ENCODE measurements at places on chromosomes 11 and 22.

DNA sequence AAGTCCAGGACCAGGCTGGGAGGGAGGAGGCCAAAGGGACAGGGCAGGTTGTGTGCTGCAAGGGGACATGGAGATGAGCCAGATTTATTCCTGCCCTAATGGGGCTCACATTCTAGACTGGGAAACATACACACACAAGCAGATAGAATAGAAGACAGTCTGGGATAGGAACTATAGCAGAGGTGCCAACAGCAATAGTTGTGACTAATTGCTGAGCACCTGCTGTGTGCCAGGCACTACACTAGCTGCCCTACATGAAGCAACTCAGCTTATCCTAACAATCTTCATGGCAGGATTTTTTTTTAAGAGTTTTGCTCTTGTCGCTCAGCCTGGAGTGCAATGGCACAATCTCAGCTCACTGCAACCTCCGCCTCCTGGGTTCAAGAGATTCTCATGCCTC is 11.4 kb downstream of the MOGAT2 start:
- no peak for DNase-seq

GRCh38 chr11:68837583-68838571 is 3.8 kb downstream of the CPT1A start:
- DNase-seq, result no peak

- no peak for DNase-seq
These were observed 182.5 kb downstream of the CADM1 start for GRCh38 chr11:115321605-115322289.

- no peak for DNase-seq
These were observed 124.3 kb downstream of the TRIM29 start for GRCh38 chr11:120013325-120014250.

DNA sequence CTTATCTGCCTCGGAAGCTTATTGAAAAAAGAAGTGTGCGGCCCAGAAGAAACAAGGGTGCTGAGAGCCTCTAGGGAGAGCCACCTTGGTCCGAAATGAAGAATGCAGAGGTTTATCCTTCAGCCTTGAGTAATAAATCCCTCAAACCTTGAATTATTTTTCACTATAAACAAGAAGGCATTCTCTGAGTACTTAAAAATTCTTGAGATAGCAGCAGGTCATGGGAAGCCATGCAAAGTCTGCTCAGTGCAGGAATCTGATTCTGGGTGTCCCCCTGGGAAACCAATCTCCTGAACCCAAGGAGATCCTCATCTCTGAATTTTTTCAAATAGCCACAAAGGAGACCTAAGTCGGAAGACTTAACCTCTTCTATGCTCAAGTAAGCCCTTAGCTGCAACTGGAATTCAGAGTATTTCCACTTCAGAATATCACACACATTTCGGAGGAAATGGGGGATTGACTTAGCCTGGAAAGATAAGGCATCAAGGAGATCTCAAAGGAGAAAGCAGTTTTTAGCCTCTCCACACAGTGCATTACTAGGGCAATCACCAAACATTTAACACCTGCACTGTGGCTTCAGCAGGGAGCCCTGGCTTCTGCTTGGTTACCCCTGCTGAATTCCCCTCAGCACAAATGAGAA is 365.0 kb downstream of the ETS1 start:
- no peak for DNase-seq

DNA sequence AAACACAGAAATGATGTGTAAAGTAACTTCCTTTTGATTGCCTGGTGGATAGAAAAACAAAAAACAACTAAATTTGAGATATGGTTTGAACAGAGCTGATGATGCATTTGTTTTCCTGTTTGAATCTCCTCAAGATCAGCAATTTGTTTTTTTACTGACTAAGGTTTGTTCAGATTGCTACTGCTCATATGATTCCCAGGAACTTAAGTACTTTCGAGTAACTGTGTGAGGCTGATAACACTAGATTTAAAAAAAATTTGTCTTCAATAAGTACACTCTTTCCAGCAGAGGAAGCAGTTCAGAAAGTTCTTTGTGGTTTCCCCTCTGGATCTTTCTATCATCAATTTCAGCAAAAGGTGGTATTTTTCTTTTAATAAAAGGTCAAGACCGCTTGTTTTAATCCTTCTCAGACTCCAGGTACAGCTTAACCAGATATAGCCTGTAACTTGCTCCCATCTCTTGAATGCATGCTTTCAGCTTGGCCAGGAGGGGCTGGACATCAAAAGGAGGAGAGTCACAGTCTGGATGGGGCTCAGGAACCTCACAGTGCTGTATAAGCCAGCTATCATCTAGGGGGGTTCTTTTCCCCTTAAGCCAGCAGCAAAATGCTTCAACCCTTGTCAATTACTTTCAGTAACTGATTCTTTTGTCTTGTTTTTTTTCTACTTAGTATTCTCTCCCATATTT is 12.3 kb upstream of the MS4A6E start:
- DNase-seq, result no peak

GRCh38 chr11:102429226-102429625 is 23.3 kb downstream of the TMEM123 start:
- DNase-seq, result no peak

GRCh38 chr11:103970701-103971249 is 65.7 kb upstream of the DDI1 start:
- DNase-seq, result no peak

DNA sequence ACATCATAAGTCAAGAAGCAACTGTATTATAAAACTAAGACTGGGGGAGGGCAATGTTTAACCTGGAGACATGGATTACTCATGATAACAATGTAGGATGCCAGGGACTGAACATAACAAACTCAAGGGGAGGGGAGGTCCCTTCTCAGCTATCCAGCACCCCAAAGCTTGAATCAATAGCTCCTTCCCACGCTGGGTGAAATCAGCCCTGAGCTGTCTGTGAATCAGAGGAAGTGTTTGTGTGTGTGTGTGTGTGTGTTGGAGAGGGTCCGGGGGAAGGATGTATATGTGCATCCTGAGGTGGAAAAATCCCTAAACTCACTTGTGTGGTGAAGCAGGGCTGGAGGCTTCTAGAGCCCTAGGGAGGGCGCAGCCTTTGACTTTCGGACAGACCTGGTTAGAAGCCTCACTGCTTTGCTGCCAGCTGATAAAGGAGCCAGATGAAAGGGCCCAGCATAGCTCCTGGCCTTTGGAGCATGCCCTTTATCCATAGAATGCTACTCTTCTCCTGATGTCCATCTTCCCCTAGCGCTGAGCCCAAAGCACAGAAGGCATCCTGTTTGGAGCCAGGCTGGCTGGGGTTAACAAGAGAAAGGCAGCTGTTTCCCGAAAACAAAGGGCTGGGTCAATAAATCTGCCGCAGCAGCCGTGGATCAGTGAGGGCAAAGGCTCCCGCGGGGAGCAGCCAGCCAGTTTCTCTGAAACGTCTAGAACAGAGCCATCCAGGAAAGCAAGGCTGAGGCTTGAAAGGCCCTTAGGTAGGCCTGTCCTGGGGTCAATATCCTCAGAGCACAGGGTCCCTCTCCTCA is 35.8 kb downstream of the TNKS1BP1 start:
- DNase-seq, result no peak

- no peak for DNase-seq
These were observed 23.3 kb upstream of the PPFIA1 start for GRCh38 chr11:70247042-70247709.

- no peak for DNase-seq
These were observed 17.3 kb downstream of the EPS8L2 start for GRCh38 chr11:723120-723883.

- DNase-seq, result no peak
These were observed 119.5 kb upstream of the NCAM1 start for GRCh38 chr11:112841729-112842128.

GRCh38 chr11:2270322-2271076 is at the start of gene ASCL2:
TSS of gene ASCL2 (minus strand) at chr11:2270588. CDS start at chr11:2270332, 256 bp downstream.
- no peak for DNase-seq

DNA sequence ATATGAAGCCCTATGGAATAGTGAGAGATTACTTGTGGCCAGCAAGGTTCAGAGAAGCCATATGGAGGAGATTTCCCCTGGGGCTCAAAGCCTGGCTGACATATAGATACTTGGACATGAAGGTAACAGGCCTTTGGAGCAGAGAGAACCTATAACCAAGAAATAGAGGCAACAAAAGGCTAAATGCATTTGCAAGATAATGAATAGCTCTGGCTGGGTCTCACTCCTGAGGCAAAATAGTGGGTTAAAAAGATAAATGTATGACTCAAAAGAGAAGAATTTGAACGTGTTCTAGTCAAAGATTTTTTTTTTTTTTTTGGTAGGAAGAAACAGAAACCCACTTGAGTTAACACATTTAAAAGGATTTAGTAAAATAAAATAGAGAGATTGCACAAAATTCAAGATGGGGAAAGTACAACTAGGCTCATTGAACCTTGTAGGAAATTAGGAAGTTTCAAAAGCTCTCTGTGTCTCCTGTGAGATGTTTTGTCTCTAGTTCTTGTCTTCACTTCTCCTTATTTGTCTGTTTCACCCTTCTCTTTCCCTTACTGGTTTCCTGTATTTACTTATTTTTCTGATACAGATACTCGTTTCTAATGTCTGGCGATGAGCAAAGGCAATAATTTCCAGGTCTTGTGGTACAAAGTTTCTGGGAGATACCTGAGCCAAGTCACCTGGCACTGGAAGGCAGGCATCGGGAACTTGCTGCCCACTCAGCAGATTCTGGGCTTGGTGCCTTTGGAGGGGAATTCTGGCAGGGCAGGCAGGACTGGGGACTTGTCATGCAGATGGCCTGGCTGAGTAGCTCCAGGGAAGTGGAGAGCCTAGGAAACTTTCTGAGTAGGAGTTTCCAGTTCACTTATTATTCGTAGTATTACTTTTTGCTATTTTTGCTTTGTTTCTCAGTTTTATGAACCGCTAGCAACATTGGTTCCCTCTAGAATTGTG is 49.2 kb upstream of the SESN3 start:
- no peak for DNase-seq

DNA sequence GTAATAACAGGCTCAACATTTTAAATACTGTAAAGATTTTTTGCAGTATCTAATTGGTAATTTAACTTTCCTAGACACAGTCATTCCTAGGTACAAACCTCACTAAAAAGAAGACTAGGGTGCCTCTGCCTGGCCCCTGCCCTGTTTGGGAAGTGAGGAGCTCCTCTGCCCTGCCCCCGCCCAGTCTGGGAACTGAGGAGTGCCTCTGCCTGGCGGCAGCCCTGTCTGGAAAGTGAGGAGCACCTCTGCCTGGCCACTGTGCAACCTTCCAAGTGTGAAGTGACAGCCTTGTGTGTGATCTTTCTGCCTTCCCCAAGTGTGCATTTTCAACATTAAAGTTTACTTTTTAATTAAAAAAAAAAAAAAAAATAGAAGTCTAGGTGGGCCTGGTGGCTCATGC is 4.2 kb downstream of the CHORDC1 start:
- no peak for DNase-seq

DNA sequence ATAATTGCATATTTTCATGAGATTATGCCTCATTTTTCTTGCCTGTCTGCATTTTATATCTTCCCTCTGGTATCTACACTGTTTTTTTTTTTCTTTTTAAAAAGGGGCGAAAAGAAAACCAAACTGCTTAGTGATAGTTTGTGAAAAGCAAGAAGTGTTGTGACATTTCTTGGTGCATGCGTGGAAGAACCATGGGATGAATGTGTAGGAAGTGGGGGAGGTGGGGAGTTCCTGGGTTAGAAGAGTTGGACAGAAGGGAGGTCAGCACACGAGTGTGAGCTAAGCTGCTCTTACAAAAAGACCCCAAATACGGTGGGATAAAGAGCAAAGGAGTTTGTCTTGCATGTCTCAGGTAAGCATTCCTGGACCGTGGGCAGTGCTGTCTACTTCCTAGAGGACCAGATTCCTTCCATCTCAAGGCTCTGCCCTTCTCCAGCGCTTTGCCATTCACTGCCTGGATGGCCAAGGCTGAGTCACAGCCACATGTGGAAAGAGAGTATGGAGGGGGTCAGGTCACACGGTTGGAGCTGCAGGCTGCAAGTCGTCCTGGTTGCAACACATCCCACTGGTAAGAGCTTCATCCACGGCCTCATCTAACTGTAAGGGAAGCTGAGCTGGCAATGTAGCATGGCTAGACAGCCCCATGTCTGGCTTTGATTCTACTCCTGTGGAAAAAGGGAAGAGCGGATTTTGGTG is 300.6 kb downstream of the DDX10 start:
- no peak for DNase-seq

Data from cerebellar nuclear complex (tissue), 1 donor.